ENCODE measurements at places on chromosomes 12 and 14. TPM values are rescaled to one million over a fixed set of nuclear protein-coding genes. Genes with fewer than 3 reads are reported as not detected.

Gene TAPBPL
- 0.59 TPM for total RNA-seq

DNA sequence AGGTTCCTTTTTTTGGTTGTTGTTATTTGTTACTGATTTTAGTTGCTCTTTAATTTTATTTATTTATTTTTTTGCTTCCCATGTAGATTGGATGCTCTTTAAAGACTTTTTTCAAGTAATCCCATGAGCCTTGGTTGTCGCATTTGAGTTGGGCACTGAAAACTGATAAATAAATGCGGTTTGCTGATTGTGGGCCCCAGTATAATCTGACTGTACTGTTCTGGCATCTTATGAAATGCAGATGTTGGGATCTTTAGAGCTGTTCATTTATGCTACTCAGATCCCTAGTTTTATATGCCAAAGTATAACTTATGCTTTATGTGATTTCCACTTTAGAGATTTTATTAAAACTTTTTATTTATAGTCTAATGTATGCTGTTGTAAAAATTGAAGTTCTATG is 33.3 kb downstream of the WNK1 start:
- no peak overlapping the region for H3K4me3 ChIP-seq
- no peak for DNase-seq
- H3K27me3 ChIP-seq, result no peaks in the 10 kb centered on the region
- H3K27ac ChIP-seq, result no peak overlapping the region

- H3K27ac ChIP-seq, result no peak overlapping the region
- no peak overlapping the region for H3K4me3 ChIP-seq
- no peaks in the 10 kb centered on the region for H3K27me3 ChIP-seq
- H3K36me3 ChIP-seq, result no peaks in the 10 kb centered on the region
Measured at GRCh38 chr12:126891789-126892188, 1375.2 kb upstream of the TMEM132C start.

DNA sequence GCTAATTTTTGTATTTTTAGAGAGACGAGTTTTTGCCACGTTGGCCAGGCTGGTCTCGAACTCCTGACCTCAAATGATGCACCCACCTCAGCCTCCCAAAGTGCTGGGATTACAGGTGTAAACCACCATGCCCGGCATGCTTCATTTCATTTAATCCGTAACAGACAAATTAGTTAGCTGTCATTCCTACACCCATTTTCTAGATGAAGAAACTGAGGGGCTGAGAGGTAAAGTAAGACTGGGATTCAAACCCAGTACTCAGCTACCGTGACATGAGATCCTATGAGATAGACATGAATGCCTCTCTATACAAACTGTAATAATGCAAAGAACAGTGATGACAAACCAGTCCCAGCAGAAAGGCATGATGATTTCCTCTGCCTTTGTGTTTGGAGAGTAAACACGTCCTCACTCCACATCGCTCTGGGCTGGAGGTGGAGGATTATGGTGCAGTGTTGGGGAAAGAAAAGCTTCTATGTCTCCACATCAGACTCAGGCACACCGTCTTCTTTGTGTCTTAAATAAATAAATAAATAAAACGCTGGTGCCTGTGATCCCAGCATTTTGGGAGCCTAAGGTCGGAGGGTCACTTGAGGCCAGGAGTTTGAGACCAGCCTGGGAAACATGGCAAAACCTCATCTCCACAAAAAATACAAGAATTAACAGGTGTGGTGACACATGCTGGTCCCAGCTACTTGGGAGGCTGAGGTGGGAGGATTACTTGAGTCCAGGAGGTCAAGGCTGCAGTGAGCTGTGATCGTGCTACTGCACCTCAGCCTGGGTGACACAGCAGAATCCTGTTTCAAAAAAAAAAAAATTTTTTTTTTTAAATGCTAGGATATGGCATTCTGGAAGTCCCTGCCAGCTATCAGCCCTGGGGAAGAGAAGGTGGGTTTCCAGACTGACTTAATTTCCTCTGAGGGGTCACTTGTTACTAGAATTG is 10.5 kb downstream of the VSX2 start:
- H3K36me3 ChIP-seq, result no peaks in the 10 kb centered on the region
- H3K27me3 ChIP-seq, result 0 out of 2 replicates have a peak, but pooled peaks cover 6% of the 10 kb centered on the region
- no peak overlapping the region for H3K27ac ChIP-seq
- no peak for DNase-seq

DNA sequence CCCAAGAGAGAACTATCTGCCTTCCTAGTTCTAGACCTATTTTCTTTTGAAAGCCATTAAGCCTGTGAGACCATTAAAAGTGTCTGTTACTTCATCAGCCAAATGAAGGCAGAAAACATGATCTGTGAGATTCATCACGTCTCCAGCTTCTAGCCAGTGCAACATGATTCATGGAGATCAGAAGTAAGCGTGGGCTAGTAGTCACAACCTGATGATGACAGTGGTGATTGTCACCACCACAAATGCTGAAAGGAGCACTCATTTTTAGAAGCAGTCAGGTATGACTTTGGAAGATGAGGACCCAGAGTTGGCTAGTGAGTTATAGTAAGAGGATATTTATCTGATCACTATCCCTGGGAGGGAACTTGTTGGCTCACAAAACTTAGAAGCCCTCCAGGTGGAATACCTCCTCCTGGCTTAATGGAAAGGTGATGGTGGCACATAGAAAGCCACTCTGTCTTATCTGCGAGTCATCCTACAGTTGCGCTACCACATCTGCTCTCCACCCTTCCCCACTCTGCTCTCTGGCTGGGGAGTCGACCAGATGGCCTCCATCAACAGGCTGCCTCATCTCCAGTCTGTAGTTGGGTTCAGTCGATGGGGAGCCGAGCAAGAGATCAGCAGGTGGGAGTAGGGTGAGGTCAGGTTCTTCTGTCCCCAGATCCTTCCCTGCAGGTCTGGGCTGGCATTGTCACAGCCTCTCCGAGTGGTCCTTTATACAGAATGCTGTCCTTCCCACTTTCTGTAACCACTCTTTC is 317.6 kb upstream of the FKBP4 start:
- H3K4me3 ChIP-seq, result no peak overlapping the region
- no peak overlapping the region for H3K27ac ChIP-seq
- H3K27me3 ChIP-seq, result no peaks in the 10 kb centered on the region
- no peaks in the 10 kb centered on the region for H3K36me3 ChIP-seq
- DNase-seq, result no peak
- no peaks in the 10 kb centered on the region for H3K4me1 ChIP-seq

Gene RND1
- 10.4 TPM for total RNA-seq
